ENCODE measurements at places on chromosomes 1 and 21.

DNA sequence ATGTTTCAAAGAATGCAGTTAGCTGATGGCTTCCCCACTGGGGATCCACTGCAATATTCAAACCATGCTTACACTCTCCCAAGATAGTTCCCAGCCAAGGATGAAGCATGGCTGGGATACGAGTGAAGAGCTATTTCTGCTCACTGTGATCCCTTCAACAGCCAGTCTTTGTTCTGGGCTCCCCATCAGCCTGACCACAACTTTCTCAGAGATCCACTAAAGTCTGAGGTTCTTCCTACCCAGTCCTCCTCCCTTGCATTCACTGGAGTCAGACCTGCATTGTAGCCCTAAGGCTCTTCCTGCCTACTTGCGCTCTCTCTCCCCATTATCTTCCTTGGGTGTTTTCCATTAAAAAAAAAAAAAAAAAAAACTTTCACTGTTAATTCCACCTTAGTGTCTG, 101.4 kb downstream of the TTLL7 start:
- H3K4me3 ChIP-seq, result no peak overlapping the region
- H3K27me3 ChIP-seq, result peaks cover 16% of the 10 kb centered on the region
- no peaks in the 10 kb centered on the region for H3K36me3 ChIP-seq
- no peak for DNase-seq

DNA sequence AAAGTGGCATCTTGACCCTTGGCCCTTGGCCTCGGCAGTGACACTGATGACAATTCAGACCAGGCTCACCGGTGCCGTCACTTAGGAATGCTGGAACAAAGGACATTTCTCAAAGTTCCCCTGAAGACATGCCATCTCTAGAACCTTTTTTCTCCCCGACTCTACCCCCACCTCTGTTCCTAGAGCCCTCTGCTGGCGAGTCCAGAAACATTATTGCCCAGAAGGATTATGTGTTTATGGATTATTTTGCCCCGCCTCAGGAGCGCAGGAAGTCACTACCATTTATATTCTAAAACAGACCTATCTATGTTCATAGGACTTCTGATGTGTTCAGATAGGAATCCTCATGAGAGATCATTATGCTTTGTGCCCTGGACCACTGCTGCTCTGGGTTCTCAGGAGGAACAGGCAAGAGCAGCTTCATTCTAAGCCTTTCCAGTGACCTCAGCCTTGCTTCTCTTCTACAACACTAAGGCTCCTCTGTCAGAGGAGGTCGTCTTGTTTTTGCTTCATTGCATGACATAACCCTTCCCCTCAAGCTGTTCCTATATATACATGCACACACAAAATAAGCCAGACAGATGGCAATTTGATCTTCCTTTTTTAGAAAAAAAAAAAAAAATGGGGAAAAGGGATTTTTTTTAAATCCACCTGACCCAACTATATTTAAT, 12.4 kb upstream of the SHISA4 start:
- H3K4me3 ChIP-seq, result no peak overlapping the region
- H3K27ac ChIP-seq, result no peak overlapping the region
- H3K36me3 ChIP-seq, result peaks cover 33% of the 10 kb centered on the region
- no peaks in the 10 kb centered on the region for H3K27me3 ChIP-seq
- H3K4me1 ChIP-seq, result peaks cover 2% of the 10 kb centered on the region

DNA sequence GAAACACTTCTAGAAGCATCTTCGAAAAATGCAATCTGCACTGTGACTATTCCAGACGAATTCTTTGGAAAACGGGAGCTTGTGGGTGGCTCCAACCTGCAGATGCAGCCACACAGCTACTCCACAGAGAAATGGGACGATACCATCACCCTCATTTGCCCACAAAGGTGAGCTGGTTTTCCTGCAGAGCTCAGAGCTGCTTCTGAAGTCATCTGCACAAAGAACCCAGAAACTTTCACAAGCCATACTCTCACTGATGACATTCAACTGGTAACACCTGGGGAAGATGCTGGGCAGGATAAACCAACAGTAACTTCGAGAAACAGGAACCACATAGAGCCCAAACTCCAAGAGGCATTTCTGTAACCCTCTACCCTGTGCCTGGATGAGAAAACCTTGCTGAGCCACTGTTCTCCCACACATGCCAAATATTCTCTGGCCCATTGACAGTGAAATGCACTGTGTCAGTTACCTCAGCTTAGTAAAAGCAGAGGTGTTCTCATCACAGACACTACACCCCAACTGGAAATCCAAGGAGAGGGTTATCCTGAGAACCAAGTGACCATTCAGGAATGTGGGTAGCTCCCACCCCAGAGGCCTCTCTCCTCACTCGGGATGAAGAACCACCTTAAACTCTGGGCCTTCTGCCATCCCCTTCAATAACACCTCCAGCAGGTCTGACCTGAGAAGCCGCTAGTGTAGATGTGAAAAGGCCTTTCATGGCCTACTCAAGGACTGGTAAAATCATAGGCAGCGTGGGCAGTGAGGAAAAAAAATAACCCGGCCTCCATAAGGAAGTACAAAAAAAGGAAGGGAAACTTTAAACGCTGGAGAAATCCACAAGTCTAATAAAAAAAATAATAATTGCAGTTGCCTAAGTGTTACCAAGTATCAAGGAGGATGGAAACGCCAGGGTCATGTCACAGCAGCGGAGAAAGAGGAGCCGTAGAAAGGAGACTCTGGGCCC, 56.7 kb downstream of the HSF2BP start:
- peaks cover 5% of the 10 kb centered on the region for H3K4me1 ChIP-seq
- no peaks in the 10 kb centered on the region for H3K27me3 ChIP-seq
- no peaks in the 10 kb centered on the region for H3K36me3 ChIP-seq
- H3K4me3 ChIP-seq, result no peak overlapping the region

GRCh38 chr1:172578586-172578985, 45.6 kb downstream of the SUCO start:
- no peak overlapping the region for H3K4me3 ChIP-seq
- no peak overlapping the region for H3K27ac ChIP-seq
- no peak for DNase-seq
- H3K27me3 ChIP-seq, result no peaks in the 10 kb centered on the region
- peaks cover 64% of the 10 kb centered on the region for H3K36me3 ChIP-seq

DNA sequence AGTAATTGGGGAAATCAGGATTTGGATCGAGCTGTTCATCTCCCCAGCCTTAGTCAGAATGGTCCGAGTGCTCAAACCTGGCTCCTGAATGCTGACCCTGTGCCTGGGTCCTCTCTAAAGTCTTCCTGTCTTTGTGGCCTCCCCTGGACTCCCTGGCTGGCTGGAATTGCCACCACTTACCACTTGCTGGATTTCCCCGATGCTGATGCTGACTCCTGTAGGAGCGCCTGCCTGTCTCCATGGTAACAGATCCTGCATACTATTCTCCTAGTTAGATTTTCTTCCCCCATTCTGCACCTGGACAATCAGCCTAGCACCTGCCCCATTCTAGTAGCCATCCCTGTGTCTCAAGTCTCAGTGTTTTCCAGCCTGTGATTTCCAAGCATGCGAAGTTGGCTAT, 382.2 kb upstream of the ESRRG start:
- no peaks in the 10 kb centered on the region for H3K36me3 ChIP-seq
- H3K27ac ChIP-seq, result no peak overlapping the region
- no peaks in the 10 kb centered on the region for H3K4me1 ChIP-seq
- H3K27me3 ChIP-seq, result no peaks in the 10 kb centered on the region
- H3K4me3 ChIP-seq, result no peak overlapping the region
- no peak for DNase-seq

GRCh38 chr1:89261926-89262515, 10.6 kb downstream of the GBP5 start:
- H3K36me3 ChIP-seq, result peaks cover 83% of the 10 kb centered on the region
- H3K4me3 ChIP-seq, result peak overlapping the region; percentile 83
- DNase-seq, result no peak
- no peaks in the 10 kb centered on the region for H3K27me3 ChIP-seq

DNA sequence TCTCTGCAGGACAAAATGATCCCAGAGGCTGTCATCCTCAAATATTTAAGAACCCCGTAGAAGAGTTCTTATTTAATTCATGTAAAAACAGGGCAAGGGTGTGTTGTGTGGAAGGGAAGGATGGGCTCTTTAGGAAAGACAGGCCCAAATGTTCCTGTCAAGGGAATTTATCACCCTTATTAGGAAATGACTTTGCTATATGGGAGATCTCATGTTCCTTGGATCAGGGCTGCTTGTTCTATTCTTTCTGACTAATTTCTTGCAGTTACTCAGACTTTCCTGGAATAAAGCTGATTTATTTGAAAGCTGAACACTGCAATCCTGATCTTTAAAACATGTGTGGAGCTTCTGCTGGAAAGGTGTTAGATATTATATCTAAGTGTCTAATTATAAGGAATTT, 72.8 kb downstream of the SELENOF start:
- H3K4me3 ChIP-seq, result no peak overlapping the region
- H3K4me1 ChIP-seq, result no peaks in the 10 kb centered on the region
- DNase-seq, result no peak
- H3K27me3 ChIP-seq, result no peaks in the 10 kb centered on the region
- no peaks in the 10 kb centered on the region for H3K36me3 ChIP-seq

- peak overlapping the region; percentile 92 for H3K27ac ChIP-seq
- no peaks in the 10 kb centered on the region for H3K27me3 ChIP-seq
These were observed 20.7 kb upstream of the LAX1 start for GRCh38 chr1:203744075-203744972.

- H3K36me3 ChIP-seq, result peaks cover 3% of the 10 kb centered on the region
- H3K27me3 ChIP-seq, result no peaks in the 10 kb centered on the region
- DNase-seq, result no peak
- H3K4me3 ChIP-seq, result no peak overlapping the region
These were observed 6.7 kb downstream of the B3GALT6 start for GRCh38 chr1:1238702-1239178.

DNA sequence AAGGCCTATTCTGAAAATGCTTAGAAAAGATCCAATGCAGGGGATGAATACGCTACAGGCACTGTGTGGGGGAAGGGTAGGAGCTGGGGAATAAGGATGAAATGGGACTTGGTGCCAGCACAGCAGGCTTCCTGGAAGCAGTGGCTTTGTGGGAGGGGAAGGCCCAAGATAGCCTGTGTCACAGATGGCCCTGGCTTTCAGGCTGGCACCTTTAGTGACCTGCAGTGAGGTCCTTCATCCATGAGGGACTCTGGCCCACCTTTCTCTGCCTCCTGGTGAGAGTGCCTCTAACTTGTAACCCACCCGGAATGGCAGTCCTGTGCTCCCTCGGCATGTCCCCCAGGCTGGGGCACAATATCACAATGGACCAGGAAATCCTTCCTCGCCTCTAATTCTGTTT, 919 bp downstream of the CHI3L1 start:
- no peak overlapping the region for H3K27ac ChIP-seq
- H3K4me3 ChIP-seq, result no peak overlapping the region
- no peak for DNase-seq
- H3K4me1 ChIP-seq, result no peaks in the 10 kb centered on the region

GRCh38 chr1:178241057-178241456, 147.2 kb downstream of the RASAL2 start:
- no peaks in the 10 kb centered on the region for H3K4me1 ChIP-seq
- H3K36me3 ChIP-seq, result no peaks in the 10 kb centered on the region
- H3K4me3 ChIP-seq, result no peak overlapping the region

GRCh38 chr1:244730934-244731434, 78.1 kb downstream of the DESI2 start:
- no peak for DNase-seq
- H3K27me3 ChIP-seq, result peaks cover 40% of the 10 kb centered on the region
- peaks cover 7% of the 10 kb centered on the region for H3K4me1 ChIP-seq
- peak overlapping the region; percentile 77 for H3K4me3 ChIP-seq

DNA sequence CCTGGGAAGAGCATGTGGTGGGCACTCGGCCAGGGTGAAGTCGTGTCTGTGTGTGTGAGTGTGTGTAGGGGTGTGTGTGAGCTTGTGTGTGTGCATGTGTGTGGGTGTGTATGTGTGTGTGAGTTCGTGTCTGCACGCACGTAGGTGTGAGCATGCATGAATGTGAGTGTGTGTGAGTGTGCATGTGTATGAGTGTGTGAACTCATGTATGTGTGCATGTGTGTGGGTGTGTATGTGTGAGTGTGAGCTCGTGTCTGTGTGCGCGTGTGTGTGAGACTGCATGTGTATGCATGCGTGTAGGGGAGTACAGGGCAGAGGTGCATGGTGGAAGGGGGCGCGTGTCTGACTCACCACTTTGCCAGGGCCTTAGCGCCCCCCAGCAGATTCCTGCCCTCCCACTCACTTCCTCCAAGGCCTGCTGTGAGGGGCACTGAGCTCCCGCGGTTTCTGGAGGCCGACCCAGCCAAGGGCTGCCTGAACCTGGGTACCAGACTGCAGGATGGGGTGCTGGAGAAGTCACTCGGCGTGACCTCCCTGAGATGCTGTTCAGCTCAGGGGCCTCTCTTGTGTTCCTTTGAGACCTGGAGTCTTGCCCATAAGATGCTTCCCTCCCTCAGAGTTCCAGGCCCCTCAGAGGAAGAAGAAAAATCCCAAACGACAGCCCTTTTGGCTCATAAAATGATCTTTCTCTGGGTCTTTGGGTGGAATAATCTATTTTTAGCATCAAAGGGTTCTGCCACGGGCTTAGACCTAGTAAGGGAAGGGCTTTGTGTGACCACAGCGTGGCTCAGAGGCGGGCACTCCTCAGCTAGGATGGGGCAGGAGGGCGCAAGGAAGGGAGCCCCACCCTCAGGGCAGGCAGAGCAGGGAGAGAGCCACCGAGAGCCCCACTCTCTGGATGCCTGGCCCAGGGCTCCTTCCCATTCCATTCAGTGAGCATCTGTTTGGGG, 41.1 kb upstream of the RUNX3 start:
- no peak for DNase-seq
- no peak overlapping the region for H3K27ac ChIP-seq
- H3K4me3 ChIP-seq, result peak overlapping the region; percentile 54
- peaks cover 28% of the 10 kb centered on the region for H3K4me1 ChIP-seq
- H3K36me3 ChIP-seq, result peaks cover 8% of the 10 kb centered on the region
- H3K27me3 ChIP-seq, result no peaks in the 10 kb centered on the region

- no peak overlapping the region for H3K27ac ChIP-seq
- peaks cover 27% of the 10 kb centered on the region for H3K4me1 ChIP-seq
- no peaks in the 10 kb centered on the region for H3K27me3 ChIP-seq
- DNase-seq, result no peak
- H3K4me3 ChIP-seq, result no peak overlapping the region
These were observed 13.0 kb downstream of the NES start for GRCh38 chr1:156664046-156664766.

DNA sequence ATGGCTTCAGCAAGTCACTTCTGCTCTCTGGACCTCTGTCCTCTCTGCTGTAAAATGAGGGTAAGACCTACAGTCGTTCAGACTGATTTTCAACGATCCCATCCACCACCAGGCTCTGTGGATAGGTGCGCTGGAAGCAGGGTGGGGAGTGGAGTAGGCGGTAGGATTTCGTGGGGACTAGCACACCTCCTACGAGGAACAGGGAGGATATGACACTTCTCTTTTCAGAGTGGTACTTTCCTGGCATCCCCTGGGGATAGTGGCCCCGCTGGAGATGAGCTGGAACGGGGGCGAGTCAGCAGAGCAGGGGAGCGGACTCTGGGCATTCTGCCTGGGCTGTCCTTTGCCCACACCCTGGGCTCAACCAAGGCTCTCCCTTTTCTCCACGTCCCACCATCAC, 17.7 kb downstream of the ETNK2 start:
- no peaks in the 10 kb centered on the region for H3K36me3 ChIP-seq
- H3K27me3 ChIP-seq, result no peaks in the 10 kb centered on the region
- H3K27ac ChIP-seq, result no peak overlapping the region
- H3K4me1 ChIP-seq, result peaks cover 3% of the 10 kb centered on the region
